CD4-positive, alpha-beta memory T cell (primary cell): ENCODE measurements at places on chromosomes 1 and 21.

DNA sequence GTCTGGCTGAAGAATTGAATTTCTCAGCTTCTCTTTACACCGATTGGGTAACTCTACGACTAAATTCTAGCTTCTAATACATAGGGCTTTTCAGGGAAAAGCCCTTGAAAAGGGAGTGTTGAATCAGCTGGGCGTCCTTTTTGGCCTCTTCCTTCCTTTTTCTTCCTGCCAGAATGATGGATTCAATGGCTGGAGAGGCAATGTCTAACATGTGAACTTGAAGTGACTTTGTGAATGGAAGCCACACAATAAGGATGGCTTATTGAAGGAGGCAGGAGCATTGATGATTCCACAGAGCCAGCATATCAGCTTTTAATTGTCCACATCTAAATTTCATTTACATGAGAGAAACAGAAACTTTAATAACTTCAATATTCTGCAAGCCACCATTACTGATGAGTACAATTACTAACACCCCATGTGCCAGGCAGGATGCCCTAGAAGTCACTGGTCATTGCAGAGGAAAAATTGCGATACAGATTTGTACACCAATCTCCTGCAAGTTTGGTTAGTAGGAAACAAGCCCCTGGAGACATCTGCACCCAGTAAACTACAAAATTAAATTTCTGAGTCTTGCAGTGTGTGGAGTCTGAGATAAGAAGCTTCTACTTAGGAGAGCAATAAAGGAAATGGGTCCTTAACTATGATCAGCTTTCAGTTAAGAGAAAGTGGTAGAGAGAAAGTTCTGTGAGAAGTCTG is 56.1 kb downstream of the STYXL2 start:
- no peak for DNase-seq

- no peak for DNase-seq
Observed at GRCh38 chr1:190119683-190120082, 358.0 kb downstream of the BRINP3 start.

DNA sequence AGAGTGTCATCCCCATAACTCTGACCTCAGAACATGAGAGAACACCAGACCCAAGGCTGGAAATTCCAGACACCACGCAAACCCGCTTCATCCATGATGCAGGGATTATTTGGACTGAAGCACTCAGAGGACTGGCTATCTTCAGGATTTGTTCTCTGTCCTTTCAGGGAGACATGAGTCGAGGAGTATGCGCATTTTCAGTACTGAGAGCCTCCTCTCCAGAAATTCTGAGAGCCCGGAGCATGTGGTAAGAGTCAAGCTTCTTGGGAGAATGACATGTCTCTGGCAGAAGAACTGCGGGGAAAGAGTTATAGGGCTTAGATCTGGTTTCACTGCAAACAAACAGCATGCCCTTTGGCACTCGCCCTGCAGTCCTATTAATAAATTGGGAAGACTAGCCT is 6.9 kb downstream of the LAX1 start:
- DNase-seq = no peak

GRCh38 chr1:151668090-151668489 is 48.5 kb downstream of the CELF3 start:
- no peak for DNase-seq

DNA sequence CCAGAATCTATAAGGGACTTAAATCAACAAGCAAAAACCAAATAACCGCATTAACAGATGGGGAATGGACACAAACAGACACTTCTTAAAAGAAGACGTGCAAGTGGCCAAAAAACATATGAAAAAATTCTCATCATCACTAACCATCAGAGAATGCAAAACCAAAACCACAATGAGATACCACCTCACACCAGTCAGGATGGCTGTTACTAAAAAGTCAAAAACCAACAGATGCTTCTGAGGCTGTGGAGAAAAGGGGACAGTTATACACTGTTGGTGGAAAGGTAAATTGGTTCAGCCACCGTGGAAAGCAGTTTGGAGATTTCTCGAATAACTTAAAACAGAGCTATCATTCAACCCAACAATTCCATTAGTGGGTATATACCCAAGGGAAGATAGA is 124.9 kb upstream of the OLIG2 start:
- DNase-seq = no peak

DNA sequence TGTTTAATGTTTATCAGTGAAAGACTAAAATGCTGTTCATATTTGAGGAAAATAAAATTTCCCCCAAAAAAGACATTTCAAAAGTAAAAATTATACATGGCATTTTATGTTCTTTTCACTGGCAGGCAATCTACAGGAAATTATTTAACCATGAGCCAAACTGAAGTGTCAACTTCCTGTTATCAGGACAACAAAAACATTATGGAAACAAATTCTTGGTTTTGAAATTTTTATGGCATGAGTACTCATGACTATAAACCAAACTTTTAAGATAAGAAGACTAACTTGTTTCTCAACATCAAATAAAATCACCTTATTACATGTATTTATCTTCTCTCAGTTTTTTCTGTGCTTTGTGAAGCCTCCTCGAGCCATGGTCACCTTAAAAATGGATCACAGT is 698.6 kb downstream of the LTN1 start:
- no peak for DNase-seq

DNA sequence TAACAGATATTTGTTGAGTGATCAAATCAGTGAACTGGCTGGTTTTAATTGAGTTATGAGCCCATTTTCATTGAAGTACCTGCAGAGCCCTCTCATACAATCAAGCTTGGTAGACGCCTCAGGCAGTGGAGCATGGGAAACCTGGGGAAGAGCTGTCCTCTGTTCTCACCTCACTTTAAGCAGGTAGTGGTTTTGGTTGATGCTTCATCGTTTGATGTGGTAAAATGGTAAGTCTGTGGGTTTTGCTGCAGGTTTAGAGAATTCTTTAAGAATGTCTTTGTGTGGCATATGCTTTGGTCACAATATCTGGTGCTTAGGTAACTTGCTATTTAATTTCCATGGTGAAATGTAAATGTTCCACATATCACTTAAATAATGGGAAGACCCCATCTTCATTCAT is 10.0 kb downstream of the LAMC1 start:
- peak; percentile 40 for DNase-seq

- DNase-seq = no peak
Observed at GRCh38 chr1:112316254-112316913, 79.6 kb upstream of the CTTNBP2NL start.

- no peak for DNase-seq
Observed at GRCh38 chr1:243267471-243267880, 11.6 kb downstream of the SDCCAG8 start.

GRCh38 chr1:183143576-183144315 is 42.3 kb upstream of the LAMC2 start:
- no peak for DNase-seq

- peak; percentile 48 for DNase-seq
Observed at GRCh38 chr1:15345705-15346345, 63.9 kb upstream of the EFHD2 start.

GRCh38 chr1:242147096-242147976 is 148.4 kb upstream of the MAP1LC3C start:
- no peak for DNase-seq

- DNase-seq = no peak
Observed at GRCh38 chr1:61223140-61223539, 140.8 kb downstream of the NFIA start.

GRCh38 chr1:208203848-208204609 is 40.2 kb downstream of the PLXNA2 start:
- no peak for DNase-seq

DNA sequence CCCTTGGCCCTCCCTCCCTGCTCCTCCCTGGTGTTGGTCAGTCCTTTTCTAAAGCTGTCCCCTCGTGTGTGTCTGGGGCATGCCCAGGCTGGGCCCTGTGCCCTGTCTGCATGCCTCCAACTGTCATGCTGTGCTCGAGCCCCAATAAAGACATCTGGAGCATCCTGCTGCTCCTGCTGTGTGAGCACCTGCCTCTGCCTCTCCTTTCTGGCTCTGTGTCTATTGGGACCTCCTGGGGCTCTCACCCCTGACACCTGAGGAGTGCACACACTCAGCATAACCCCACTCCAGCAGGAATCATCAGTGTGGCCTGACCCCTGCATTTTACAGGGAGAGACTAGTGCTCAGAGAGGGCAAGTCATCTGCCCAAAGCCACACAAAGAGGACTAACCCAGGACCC is 23.7 kb downstream of the KCNC4 start:
- no peak for DNase-seq

DNA sequence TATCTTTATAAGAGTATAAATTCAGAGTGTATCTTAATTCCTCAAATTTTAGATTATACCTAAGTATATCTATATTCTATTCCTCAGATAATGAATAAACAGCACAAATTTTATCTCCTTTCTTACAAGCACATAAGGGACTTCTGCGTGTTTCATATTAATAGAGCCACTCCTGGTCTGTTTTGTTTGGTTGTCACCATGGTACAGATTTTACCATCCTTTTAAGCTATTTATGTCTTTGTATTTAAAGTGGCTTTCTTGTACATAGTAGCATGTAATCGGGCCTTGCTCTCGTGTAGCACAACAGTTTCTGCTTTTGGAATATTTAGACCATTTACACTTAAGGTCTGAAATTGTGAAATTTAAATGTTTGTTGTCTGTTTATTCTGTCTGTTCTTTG is 52.6 kb upstream of the SLC35A3 start:
- no peak for DNase-seq

DNA sequence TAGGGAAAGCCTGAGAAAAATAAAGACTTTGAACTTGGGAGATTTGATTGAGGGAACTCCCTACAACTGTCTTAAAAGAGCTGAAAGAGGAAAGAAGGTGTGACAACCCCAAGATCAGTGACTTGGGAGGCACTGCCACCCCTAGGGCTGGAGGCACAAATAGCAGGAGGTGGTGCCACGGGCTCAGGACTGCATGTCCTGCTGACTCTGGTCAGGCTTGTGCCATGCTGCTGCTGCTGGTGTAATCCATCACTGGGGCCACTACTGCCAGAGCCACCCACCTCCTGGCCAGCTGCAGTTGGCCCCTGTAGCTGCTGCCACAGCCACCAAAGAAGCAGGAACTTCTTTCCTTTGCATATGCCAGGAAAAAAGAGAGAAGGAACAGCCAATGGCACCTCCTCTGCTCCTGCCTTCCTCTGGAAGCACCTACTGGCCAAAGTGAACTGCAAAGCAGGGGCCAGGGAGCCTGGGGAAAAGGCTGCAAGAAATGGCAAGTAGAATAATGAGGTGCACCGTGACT is 730.3 kb downstream of the PTPRU start:
- DNase-seq = no peak

GRCh38 chr1:187310038-187310631 is 481.4 kb downstream of the PLA2G4A start:
- DNase-seq = no peak

DNA sequence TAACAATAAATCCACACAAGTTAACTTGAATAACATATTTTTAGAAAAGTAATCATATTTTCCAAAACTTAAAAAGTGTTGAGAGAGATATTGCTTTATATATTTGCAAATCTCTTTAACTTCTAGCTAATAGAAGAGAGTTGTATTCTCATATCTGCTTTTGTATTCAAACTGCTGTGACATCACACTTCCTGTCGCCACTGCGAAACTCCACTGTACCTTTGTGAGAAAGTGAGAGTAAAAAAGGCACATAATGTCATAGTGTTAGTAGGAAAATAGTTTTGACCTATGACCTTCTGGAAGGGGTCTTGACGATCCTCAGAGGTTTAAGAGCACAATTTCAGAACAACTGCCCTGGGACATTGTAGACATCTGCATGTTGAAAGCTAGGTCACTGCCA is 21.6 kb downstream of the AK5 start:
- DNase-seq = no peak

GRCh38 chr1:213409971-213410370 is 358.9 kb downstream of the RPS6KC1 start:
- DNase-seq = no peak

DNA sequence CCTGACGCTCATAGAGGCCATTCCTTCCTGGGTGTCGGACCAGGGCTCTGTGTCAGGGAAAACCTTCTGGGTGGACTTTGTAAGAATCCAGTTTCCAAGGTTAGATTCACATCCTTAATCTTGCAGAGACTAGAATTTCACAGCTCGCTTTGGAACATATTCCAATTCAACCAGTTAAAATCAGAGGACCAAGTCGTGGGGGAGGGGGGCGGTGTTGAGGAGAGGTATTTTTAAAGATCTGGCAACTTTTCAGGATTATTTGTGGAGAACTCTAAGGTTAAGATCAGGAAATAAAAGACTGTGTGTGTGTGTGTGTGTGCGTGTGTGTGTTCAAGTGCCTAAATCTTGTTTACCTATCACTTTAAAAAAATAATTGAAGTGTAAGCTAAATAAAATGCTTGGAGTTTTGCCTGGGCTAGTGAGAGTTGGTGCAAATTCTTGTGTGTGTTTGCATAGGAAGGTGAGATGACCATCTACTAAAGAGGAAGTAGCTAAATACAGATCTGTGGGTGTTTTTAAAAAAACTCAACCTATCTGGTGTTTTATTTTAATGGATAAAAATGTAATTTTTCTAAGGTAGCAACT is 21.8 kb downstream of the TENT5C start:
- no peak for DNase-seq

DNA sequence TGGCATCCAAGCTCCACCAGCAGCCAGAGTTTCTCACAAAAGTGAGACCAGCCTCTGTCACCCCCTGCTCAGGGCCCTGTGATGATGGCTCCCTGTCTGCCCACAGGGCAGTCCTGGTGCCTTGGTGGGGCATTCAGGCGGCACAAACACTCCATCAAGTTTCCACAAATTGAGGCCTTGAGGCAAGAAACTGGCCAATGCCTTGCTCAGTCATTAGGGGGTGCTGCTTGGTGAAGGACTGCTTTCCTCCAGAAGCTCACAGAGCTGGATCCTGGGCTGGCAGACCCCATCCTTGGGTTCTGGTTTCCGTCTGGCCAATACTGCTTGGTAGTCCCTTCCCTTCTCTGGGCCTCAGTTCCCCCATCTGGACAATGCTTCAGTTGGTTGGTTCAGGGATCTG is 12.5 kb upstream of the AHDC1 start:
- DNase-seq = no peak

- no peak for DNase-seq
Observed at GRCh38 chr21:40255518-40256444, 388.5 kb downstream of the PCP4 start.

DNA sequence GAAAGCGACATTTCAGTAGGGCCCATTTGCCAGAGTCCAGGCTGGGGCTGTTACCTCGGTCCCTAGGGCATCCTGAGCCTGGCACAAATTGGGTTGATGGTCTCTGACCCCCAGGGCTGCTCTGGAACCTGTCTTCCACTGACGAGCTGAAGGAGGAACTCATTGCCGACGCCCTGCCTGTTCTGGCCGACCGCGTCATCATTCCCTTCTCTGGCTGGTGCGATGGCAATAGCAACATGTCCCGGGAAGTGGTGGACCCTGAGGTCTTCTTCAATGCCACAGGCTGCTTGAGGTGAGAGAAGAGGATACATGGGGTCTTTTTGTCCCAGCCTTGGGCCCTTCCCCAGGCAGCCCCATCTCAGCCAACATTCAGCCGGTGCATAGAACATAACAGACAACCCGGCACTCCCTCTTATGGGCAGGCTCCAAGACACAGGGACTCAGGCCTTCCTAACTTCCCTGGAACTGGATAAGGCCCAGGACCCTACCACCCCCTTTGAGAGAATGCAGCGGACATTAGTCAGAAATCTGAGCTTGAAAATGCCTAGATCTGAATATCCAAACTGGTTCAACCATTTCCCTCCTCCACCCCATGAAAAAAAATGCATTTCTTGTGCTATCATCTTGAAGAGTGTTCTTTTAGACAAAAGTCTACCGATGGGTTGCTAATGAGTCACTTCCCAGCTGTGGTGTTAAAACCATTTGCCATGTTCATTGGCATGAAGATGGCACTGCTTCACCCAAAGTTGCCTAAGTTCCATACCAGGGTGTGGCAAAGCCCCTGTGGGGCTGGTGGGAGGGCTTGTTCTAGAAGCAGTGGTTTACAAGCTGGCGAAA is 35.4 kb downstream of the PKP1 start:
- DNase-seq = no peak

- DNase-seq = no peak
Observed at GRCh38 chr1:163056831-163057230, 12.3 kb upstream of the RGS4 start.
